ENCODE measurements at places on chromosomes 7 and 10.
A peak's percentile ranks its signal among the peaks of the same experiment; 100 is the strongest.

DNA sequence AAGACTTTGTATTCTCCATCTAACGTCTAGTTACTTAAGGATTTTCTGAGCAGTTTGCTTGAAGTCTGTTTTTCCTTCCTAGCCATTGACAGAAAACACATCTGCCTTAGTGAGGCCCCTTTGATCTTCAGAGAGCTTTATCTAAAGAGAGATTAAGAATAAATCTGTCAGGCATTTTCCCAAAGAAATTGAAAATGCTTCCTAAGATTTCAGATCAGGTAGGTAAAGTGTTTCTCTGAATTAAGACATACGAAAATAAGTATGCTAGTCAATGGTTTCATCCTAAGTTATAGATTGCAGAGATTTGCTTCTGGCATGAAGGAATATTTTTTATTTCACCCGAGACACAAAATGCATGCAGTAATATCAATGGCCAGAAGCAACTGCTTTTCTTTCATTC, 168.6 kb downstream of the SDK1 start:
- no peak for DNase-seq

DNA sequence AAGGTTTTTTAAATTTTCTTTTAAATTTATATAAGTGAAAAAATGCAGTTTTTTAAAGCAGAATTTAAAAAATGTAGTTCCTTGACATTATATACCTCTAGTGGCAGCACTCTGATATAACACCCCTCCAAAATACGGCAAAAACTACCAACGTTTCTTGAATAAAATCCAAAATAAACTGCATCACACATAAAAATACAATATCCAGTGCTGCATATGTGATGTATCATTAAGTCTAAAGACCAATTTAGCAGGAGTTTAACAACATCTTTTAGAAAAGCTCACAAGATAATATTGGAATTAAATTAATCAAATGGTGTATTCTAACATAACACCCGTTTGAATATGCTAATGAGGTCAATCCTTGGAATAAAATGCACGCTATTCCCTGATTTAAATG, 1.4 kb downstream of the TCERG1L start:
- DNase-seq: no peak

GRCh38 chr7:115724400-115725056, 306.0 kb downstream of the TFEC start:
- DNase-seq: no peak

DNA sequence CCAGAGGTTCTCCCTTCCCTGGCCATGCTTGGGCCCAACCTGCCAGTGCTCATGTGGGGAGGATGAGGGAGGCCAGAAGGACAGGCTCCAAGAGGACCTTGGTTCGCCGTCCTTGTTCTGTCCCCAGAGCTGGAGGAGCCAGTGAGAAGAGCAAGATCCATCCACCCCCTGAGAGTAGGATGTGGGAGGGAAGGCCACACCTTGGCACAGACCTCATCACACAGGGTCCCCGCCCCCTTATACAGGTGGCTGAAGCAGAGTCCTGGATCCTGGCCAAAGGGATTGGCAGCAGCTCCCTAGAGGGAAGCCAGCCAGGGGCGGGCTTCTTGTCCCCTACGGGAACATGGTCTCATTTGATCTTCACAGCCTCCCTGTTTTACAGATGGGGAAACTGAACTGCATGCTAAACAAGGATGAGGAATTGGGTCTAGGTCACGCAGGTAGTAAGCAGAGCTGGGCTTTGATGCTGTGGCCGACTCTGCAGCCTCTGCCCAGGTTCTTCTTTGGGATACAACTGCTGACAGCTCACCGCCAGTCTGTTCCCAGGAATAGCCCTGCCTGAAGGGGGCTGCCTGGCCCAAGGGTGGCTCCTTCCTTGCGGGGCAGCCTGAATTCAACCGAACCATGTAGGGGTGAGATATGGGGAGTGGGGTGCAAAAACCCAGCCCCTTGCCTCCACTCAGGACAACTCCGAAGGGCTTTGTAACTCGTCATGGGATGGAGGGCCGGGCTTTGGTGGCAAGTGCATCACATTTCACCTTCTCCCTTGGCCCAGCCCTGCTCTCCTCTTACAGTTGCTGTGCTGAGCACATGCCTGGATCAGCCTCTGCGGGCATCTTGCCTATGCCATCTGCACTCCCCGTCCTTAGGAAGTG, 62.2 kb upstream of the KDM7A start:
- no peak for DNase-seq

- no peak for DNase-seq
Observed at GRCh38 chr7:100793806-100794660, 33.3 kb downstream of the EPHB4 start.

DNA sequence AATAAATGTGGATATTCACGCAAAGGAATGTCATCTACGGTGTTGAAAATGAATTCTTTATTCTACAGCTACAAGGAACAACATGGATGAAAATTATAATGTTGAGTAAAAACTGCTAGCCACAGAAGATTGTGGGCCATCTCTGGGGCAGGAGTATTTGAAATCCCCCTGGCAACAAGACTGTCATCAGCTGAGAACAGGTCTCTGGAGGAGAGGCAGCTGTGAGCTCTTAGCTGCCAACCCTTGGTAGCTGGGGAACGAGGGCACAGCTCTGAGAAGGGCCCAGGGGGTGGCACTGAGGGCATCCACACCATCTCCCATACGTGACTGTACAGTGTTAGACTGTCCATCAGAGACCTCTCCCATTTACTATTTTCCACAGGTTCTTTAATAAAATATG, 340.1 kb upstream of the MGMT start:
- DNase-seq: no peak

DNA sequence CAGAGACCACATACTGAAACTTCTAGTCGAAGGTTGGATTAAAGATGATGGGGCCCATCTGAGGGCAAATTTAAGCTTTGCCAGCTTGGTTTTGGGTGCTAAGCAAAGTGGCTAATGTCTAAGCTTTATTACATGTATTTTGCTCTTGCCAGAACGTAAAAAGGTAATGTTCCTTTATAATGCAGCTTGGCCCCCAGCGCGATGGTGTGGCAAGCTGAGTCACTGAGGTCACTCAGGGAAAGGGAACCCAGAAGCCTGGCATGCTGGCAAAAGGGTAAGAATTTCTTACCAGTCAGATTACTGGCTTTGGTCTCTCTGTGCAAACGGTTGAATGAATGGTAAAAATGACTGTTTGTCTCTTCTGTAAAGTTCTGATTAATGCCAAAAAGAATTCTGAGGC, 158.3 kb upstream of the KCND2 start:
- no peak for DNase-seq

GRCh38 chr10:116470071-116470470, 42.4 kb downstream of the PNLIPRP3 start:
- no peak for DNase-seq

DNA sequence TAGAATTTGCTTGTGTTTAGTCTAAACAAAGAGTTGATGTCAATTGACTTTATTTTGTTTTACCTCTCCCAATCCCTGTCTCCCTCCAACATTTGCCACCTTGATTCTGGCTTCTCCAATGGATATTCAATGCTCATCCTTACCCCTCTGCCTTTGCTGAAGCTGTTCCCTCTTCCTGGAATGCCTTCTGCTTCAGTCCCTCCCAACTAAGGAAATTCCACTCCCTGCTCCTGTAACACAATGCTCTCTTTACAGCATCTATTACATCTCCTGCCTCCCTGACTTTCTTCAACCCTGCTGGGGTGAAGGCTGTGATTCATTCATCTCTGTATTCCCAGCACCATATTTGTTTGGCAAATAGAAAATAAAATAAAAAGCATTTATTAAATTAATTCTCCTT, 34.5 kb upstream of the TAC1 start:
- DNase-seq: no peak

- peak; percentile 71 for DNase-seq
Observed at GRCh38 chr7:91457208-91457607, 193.0 kb downstream of the FZD1 start.

DNA sequence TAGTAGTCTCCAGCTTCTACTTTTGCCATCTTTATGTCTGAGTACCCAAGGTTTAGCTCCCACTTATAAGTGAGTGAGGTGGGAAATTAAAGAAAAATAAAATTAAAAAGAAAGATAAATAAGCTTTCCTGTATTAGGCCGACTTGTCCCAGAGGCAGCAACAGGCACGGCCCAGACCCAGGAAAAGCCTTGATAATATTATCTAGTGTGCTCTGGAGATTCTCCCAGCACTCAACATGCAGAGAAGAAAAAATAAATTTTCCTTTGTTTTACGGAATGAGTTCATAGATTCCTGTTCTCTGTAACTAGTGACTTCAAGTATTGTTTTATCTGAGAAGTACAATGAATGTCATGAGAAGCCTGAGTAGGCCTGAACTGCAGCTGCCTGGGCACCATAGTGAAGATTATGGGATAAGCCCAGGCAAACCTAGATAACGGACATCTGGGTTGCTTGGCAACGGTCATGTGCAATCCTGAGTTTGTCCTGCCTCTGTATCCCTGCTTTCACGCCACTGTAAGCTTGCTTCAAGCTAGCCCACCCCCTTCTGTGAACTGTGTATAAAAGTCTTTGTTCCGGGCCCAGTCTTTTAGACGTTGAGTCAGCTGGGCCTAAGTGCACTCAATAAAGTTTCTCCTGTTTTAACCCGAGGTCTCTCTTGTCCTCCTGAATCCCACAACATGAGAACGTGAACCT, 6.4 kb downstream of the ATE1 start:
- peak; percentile 55 for DNase-seq

DNA sequence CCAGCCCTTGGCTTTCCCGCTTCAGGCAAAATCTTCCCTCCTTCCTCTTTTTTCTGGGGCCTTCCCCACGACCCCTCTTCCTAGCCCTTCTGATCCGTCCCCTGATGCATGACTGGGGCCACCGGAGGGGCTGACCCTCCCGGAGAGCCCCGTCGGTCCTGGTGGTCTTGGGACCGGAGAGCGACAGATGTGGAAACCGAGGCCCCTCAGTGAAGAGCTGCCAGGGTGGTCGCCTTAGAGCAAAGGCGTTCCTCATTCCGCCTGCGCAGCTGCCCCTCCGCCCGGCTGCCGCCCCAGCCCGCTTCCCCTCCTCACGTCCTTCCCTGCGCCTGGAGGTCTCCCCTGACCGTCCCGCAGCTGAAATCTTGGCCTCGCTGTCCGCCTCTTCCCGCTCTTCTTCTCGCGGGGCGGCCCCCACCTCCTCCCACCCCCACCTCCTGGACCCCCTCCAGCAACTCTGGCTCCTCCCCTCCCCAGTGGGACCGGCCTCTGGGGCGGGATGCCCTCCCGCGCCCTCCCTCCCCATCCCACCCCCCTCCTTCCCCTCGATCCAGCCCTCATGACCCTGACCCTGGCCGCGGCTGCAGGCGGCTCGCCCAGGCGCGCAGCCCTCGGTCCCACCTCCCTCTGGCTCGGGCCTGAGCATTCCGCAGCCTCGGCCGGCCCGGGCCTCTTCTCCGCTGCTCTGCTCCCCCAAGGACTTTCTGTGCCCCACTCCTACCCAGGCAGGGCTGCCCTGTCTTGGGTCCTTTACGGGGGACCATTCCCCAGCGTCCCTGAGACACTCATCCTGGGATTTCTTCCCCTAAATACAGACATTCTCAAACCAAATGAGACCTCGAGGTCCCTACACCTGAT, at the start of gene RARRES2:
RARRES2 (minus strand) TSS at position 367 of the 858 bp plus-strand sequence. CDS start 1,020 bp downstream, outside the sequence.
- peak; percentile 16 for DNase-seq

GRCh38 chr10:108244443-108245228, 1080.1 kb upstream of the SORCS1 start:
- no peak for DNase-seq

DNA sequence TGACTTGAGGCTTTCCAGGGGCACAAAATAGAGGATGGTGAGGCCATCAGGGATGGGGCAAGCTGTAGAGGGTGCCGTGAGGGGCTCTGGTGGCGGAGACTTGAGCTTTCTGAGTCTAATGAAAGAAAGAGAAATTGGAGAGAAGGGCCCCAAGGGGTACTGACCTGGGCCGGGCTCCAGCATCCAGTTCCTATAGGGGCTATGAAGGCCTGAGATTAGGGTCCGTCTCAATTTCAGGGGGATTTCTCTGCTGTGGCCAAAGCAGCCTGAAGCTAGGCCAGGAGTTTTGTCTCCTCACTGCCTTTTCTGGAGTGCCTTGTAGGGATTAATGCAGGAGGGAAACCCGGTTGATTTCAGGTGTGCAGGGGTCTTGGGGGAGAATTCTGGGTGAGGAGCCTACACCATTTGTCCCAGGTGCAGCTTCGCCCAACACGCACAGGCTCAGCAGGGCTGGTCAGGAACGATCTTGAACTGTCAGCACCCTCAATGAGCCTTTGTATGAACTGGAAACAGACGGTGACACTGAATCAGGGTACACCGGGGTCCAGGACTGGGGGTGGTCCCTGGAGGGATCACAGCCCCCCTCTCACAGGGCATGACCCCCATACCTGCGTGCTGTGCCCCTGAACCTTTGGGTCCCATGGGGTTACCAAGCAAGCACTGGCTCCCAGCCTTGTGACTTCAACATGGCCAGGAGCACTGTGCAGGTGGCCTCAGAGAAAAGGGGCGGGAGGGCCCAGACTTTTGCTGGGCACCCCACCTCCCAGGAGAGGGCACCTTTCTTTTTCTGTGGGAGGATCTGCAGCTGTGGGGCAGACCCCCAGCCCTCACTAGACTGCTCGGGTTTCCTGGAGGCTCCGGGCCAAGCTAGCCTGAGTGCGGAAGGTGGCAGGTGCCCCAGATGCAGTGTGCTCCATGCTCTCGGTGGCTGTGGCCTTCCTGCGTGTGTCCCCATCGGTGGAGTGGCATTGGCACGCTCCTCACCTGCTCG, 122.9 kb upstream of the RET start:
- no peak for DNase-seq

GRCh38 chr7:125878235-125878956, 948.8 kb upstream of the POT1 start:
- DNase-seq: no peak

DNA sequence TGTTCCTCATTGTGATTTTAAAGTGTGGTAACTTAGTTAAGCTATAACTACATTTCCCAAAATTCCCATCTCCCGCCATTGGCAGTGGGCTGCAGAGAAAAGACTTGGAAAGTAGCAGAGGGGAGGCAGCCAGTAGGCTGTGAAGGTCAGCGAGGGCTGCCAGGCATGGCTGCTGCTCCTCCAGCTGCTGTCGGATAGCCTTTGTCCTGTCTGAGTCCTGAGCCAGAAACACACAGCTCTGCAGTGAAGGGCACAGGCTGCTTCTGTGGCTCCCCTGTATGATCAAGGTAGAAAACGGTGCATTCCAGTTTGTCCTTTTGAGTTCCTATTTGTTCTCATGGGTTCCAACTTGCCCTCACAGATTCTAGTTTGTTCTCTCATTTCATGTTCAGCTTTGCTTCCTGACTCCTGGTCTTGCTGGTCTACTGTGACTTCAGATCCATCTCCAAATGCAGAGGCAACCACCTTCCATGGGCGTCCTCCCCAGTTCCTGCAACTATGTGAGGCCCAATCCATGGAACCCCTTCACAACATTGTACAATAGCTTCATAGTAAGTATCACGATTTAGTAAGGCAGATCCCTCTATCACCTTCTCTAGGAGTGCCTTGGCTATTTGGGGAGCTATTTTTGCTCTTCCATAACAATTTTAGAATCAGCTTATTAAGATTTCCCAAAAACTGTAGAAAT, 31.7 kb downstream of the SYPL1 start:
- DNase-seq: no peak

- no peak for DNase-seq
Observed at GRCh38 chr7:144863320-144863647, 27.4 kb upstream of the TPK1 start.

GRCh38 chr10:123967626-123968243, 76.1 kb upstream of the CPXM2 start:
- DNase-seq: peak; percentile 72

GRCh38 chr7:31602041-31602625, 84.9 kb upstream of the PPP1R17 start:
- DNase-seq: no peak

Measured in fibroblast of the aortic adventitia (primary cell).